ENCODE measurements at places on chromosomes 2 and 18.

DNA sequence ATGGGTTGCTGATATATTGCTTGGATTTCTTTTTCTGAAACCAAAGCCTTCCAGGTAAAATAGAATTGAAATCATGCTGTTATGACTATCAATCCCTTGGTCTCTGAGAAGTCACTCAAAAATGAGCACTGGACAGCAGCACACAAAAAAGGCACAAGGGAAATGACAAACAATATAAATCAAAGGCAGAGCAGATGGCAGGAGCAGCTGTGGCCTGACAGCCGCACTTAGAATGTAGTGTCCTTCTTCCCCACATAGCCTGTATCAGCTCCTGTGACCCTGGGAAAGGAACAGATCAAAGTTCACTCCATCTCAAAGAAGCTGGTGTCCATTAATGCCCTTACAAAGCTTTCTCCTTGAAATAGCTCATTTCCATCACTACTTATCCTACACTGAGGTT, 326.7 kb downstream of the SUCLG1 start:
- no peak for DNase-seq

GRCh38 chr2:32962690-32963089, 15.9 kb downstream of the LTBP1 start:
- DNase-seq = no peak

GRCh38 chr2:214482728-214483127, 71.9 kb downstream of the VWC2L start:
- DNase-seq = no peak

GRCh38 chr2:224206816-224207215, 167.7 kb upstream of the SERPINE2 start:
- no peak for DNase-seq

DNA sequence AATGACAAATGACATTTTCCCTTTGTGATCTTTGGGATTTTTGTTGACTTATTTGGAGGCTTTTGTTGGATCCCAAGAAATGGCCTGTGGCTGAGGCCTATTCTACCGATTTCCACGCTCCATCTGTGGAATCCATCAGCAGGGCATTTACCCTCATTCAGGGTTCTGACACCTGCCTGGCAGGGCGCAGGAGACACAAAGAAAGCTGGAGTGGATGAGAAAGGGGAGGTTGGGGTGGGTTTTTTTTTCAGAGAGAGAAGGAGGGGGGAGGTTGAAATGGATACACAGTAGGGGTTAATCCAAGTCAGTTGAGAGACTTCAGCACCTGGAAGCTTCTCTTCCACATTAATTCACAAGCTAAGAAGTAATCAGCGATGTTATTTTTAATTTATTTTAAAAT, 59.7 kb downstream of the PAX3 start:
- no peak for DNase-seq

GRCh38 chr2:68789603-68790002, 55.0 kb downstream of the ARHGAP25 start:
- no peak for DNase-seq

DNA sequence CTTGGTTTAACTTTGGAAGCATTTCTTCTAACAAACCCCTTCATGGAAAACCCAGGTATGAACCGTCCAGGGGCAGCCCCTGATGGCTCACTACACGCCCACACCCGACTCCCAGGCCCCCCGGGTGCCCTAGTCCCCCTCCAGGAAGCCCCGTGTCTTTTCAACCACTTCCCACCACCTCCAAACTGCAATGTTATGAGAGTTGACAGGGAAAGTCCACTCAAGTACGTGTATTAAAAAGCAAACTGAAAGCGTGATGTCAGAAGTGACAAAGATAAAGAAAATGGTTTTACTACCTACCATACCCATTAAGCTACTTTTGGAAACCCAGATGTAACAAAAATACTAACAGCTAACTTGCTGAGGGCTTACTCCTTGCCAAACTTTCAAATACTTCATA, 51.5 kb downstream of the L3MBTL4 start:
- DNase-seq = no peak

DNA sequence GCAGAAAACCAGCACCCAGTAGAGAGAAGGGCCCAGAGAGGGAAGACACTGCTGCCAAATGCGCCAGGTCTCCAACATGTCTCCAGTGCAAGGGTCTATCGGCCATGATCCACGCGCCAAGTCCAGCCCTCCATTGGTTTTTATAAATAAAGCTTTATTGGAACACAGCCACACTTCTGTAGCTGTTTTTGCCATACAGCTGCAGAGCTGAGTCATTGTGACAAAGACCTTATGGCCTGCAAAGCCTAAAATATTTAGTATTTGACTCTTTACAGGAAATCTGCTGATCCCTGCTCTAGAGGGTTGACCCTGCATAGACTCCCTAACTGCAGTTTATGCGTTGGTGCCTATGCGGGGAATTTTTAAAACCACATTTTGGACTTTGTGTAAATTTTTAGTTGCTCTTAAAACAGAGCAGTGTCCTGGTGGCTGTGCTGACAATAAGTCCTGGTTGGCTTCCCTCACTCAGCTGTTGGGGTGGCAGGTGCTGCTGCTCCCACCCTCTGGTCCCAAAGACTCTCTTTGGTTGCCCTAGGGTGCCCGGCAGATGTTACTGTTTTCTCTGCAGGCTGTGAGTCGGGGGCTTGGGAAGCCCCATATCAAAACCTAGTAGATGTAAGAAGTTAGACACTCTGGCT, 154.9 kb downstream of the CTIF start:
- peak; percentile 51 for DNase-seq

DNA sequence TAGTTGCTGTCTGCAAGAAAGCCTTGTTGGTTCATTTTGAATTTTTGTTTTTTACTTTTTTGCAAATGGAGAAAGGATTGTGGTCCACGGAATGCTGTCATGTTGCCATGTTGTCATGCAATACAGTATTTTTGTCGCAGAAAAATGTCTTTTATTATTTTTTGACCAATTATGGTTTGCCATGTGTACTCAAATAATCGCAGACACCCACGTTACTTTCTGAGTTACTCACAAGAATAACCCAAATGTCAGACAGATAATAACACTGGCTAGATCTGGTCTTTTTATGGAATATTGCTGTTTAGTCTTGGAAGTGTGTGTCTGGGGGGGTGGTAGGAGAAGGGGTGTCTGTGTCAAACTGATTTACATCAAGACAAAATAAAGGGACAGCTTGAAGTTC, 188.9 kb downstream of the LTBP1 start:
- DNase-seq = peak; percentile 70

DNA sequence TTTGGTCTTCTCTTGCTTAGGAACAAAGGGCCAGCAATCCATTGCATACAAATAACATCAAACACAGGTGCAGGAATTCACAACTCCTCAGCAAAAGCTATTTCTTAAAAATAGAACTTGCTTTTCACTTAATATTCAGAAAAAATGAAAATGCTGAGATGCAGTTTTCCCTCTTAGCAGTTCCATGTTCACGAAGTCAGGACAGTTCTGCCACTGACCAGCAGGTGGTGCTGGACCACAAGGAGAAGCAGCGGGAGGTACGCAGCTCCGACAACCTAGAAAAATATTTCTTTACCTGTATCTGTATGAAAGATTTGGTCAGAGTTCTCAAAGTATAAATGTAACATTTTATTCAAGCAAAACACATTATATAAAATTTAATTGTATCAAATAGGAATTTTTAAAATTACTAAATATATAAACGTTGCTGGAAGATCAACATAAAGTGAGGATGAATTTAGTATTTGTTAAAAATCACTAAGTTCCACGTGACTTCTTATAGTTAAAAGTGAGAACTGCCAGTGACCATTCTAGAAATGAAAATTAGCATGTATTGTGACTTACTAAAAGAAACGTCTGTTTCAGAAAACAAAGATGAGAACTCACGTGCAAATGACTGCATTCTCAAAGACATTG, 48.8 kb downstream of the ADNP2 start:
- DNase-seq = peak; percentile 72

GRCh38 chr2:109347626-109348025, 218.6 kb downstream of the SH3RF3 start:
- DNase-seq = no peak

GRCh38 chr2:17756668-17757067, 2.7 kb downstream of the GEN1 start:
- DNase-seq = peak; percentile 50

DNA sequence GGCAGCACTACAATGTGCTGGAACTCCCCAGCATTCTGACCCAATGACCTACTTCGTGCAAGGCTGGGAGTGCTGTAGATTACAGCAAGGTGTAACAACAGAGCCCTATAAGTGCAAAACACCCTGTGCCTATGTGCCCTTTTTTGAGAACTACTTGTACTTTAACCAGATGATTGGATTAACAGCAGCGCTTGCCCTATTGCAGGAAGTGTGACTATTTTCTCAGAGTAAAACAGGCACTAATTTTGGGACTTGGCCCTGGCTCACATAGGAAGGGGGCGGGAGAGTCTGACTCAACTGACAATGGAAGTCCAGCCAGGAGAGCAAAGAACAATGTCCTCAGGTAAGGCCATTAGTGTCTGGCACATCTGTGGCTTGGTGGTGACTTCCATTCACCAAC, 35.6 kb upstream of the RNF125 start:
- DNase-seq = no peak

GRCh38 chr2:230938098-230938497, 13.1 kb upstream of the GPR55 start:
- DNase-seq = no peak

DNA sequence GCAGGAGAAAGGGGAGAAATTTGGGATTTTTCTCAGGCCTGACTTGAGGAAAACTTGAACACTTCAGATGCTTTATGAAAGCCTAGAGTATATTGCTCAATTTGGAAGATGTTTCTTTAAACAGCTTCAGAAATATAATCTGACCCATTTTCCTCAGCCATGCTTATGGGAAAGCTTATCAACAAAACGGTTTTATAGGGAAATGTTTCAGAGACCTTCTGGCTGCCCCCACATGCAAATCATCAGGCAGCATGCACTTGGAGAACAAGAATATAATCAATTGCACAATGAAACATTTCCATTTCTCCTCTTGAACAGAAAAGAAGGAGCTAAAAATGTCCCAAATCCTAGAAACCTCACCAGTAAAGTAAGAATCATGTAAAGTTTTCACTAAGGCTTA, 411.2 kb upstream of the ETAA1 start:
- no peak for DNase-seq

DNA sequence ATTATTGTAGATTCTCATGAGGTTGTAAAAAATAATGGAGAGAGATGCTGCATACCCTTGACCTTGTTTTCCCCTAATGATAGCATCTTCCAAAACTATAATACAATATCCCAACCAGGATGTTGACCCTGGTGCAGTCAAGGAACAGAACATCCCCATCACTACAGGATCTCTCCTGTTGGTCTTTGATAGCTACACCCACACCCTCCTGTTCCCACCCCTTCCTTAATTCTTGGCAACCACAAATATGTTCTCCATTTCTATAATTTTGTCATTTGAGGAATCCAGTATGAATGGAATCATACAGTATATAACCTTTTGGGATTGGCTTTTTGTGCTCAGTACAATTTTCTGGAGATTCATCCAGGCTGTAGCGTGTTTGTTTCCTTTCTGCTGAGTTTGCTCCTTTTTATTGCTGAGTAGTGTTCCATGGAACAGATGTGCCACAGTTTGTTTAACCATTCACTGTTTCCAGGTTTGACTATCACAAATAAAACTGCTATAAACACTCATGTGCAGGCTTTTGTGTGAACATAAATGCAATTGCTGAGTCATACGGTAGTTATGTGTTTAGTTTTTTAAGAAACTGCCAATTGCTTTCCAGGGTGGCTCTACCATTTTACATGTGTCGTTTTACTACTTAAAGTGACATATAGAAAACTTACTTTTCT, 22.2 kb downstream of the MCFD2 start:
- peak; percentile 60 for DNase-seq

DNA sequence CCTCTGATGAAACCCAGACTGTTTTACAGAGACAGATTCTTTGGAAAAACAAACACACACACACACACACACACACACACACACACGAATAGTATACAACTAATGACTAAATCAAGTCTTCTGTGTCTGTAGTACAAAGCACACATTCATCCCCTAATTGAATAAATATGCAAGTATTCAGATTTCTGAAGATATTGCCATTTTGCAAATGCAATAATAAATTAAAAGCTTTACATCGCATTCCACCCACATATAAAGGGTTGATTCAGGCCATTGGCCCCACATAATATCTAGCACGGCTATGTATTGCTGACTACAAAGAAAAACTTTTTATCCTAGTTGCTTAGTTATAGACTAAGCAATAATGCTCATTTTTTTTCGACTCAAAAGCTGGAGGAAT, 86.2 kb downstream of the PAX3 start:
- no peak for DNase-seq

- DNase-seq = peak; percentile 6
Measured at GRCh38 chr2:29398384-29399237, 283.4 kb downstream of the CLIP4 start.

- DNase-seq = peak; percentile 72
Measured at GRCh38 chr18:24915547-24915946, 436.4 kb downstream of the ZNF521 start.

- DNase-seq = no peak
Measured at GRCh38 chr18:27014841-27015240, 149.3 kb upstream of the AQP4 start.

DNA sequence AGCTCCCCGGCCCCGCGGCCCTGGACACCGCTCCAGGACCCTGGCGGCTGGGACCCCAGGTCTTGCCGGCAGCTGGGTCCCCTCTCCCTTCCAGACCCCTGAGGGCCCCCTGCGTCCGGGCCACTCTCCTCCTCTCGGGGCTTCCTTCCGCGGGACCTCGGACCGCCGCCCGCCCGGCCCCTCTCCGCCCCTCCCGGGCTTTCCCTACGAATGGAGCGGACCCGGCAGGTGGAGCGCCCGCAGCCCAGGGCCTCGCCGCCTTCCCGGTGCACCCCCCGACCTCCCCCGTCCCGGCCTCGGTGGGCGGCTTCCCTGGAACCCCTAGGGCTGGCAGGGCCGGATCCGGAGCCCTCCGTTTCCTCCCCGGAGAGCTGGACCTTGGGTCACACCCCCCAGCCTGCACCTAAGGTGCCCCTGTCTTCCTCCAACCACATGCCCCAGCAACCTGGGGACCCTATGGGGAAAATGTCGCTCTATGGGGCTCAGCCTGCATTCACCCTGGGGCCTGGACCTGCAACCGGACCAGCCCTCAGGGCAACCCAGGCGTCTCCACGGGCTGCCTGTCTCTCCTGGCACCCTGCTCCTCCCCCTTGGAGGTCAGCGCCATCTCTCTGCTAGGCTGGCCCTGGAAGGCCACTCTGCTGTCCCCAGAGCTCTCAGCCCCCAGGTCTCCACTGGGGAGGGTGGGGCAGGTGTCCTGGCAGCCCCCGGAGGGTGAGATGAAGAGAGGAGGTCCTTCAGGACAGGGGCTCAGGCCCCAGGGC, 730 bp downstream of the B3GNT7 start:
- no peak for DNase-seq

- no peak for DNase-seq
Measured at GRCh38 chr2:129800686-129801085, 178.8 kb upstream of the RAB6C start.

Data from GM23248 (cell line).